Aorta (tissue), 5 donors: ENCODE measurements at places on chromosomes 11 and 22. TPM values are rescaled to one million over a fixed set of nuclear protein-coding genes. Genes with fewer than 3 reads are reported as not detected.

Gene VSIG2
- polyA plus RNA-seq, result 3.1 TPM

Gene TRIOBP
- 26.9 TPM for polyA plus RNA-seq

Gene NELL1
- polyA plus RNA-seq, result not detected

Gene C22orf42
- not detected for polyA plus RNA-seq

Gene NCAM1
- 1.8 TPM for polyA plus RNA-seq

Gene HSPB2
- 13.8 TPM for polyA plus RNA-seq

Gene ARHGAP8
- not detected for polyA plus RNA-seq

Gene KCNJ11
- 1.6 TPM for polyA plus RNA-seq

Gene GNAZ
- 0.84 TPM for polyA plus RNA-seq

Gene FAM180B
- 0.38 TPM for polyA plus RNA-seq

Gene CHCHD10
- 68.4 TPM for polyA plus RNA-seq

Gene SCGB1D2
- polyA plus RNA-seq, result not detected

Gene LIF
- polyA plus RNA-seq, result 1.3 TPM

Gene KRTAP5-1
- polyA plus RNA-seq, result not detected

Gene FXYD6
- 14.5 TPM for polyA plus RNA-seq

Gene ANO1
- 73.9 TPM for polyA plus RNA-seq

Gene PDGFD
- polyA plus RNA-seq, result 66.5 TPM

Gene B3GAT1
- polyA plus RNA-seq, result not detected

Gene KIF18A
- 0.05 TPM for polyA plus RNA-seq

Gene APOL3
- polyA plus RNA-seq, result 40.2 TPM

Gene OR8G5
- not detected for polyA plus RNA-seq

Gene JHY
- 1.8 TPM for polyA plus RNA-seq

Gene KRTAP5-2
- not detected for polyA plus RNA-seq

Gene RAG2
- not detected for polyA plus RNA-seq

Gene PANX1
- 8.1 TPM for polyA plus RNA-seq

Gene LRRN4CL
- not detected for polyA plus RNA-seq

Gene ZNF74
- 4.6 TPM for polyA plus RNA-seq

Gene MFRP
- polyA plus RNA-seq, result not detected

Gene TRIM64C
- polyA plus RNA-seq, result not detected

Gene KCNC1
- not detected for polyA plus RNA-seq

Gene TRIM29
- polyA plus RNA-seq, result 0.38 TPM

Gene OR4D5
- not detected for polyA plus RNA-seq

Gene APOBEC3H
- not detected for polyA plus RNA-seq
